Heart left ventricle (tissue), 16 donors: ENCODE measurements at places on chromosomes 3 and 15. TPM values are rescaled to one million over a fixed set of nuclear protein-coding genes. Genes with fewer than 3 reads are reported as not detected.

The PLSCR2 gene
- not detected for total RNA-seq

The ZNF639 gene
- total RNA-seq, result 29.6 TPM

The SHC4 gene
- total RNA-seq, result 2.9 TPM

The CLEC3B gene
- 40.6 TPM for total RNA-seq

The ZNF662 gene
- 1.8 TPM for total RNA-seq

The GOLGA6D gene
- not detected for total RNA-seq

The SGO1 gene
- not detected for total RNA-seq

The UROC1 gene
- total RNA-seq, result not detected

The LXN gene
- total RNA-seq, result 20.7 TPM

The MESP1 gene
- 6.9 TPM for total RNA-seq

The ACOX2 gene
- total RNA-seq, result 31.0 TPM

The CPA3 gene
- 0.82 TPM for total RNA-seq

The RGMA gene
- total RNA-seq, result 20.8 TPM
